Stimulated activated CD4-positive, alpha-beta T cell treated with anti-CD3 and anti-CD28 coated beads, Interleukin-2, amount 100 ng/mL, for 24 hours (primary cell): ENCODE measurements at places on chromosomes 13 and 19.

- DNase-seq = no peak
Observed at GRCh38 chr13:20258208-20258962, 26.3 kb upstream of the GJB6 start.

DNA sequence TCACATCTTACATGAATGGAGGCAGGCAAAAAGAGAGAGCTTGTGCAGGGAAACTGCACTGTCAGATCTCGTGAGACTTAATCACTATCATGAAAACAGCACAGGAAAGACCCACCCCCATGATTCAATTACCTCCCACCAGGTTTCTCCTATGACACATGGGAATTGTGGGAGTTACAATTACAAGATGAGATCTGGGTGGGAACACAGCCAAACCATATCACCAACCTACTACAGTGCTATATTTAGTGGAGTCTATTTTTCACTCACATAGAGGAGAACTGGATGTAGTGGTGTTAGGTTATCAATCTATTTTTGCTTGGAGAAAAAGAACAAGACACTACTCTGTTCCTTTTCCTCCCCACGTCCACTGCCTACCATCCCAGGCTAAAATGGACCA, 276.6 kb downstream of the KCTD12 start:
- no peak for DNase-seq

DNA sequence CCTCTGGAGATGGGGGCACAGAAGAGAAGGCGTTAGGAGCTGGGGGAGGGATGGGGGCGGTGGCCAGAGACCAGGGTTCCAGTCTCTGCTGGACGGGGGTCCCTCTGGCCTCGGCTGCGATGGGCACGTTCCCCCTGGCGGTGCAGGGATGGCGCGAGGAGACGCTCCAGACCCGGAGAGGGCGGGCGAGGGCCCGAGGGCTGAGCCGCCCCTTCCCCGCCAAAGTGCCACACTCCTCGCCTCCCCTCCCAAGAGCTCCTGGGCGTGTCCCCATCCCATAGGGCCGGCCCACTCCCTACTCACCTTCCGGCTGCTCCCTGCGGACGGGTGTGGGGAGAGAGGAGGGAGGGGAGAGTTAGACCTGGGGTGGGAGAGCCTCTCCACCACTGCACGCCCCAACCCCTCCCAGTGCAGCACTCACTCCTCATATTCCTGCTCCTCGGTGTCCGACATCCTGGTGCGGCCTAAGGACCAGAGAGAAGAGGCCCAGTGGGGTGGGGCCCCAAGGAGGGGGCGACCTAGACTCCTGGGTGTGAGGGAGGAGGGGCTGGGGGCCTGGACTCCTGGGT, 2.2 kb downstream of the TNNT1 start:
- no peak for DNase-seq

DNA sequence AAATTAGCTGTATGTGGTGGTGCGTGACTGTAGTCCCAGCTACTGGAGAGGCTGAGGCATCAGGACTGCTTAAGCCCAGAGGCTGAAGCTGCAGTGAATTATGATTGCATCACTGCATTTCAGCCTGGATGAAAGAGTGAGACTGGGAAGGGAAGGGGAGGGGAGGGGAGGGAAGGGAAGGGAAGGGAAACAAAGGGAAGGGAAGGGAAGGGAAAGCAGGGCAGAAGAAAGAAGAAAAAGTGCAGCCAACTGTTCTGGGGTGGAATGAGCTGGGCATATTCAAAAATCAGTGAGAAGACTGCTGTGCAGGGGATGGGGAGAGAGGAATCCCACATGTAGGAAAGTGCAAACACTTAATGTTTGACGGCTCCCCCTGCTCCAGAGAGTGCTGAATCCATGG, 905.5 kb downstream of the UQCRFS1 start:
- DNase-seq = no peak

DNA sequence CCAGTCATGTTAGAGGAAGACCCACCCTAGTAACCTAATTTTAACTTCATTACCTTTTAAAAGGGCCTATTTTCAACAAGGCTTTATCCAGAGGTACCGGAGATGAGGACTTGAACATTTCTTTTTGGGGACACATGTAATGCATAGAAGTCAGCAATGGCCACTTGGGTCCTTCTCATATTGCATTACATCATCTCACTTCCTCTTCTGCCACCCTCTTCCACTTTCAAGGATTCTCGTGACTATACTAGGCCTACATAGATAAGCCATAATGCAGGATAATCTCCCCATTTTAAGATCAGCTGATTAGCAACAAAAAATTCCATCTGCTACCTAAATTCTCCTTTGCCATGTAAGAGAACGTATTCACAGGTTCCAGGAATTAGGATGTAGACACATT, 557.2 kb downstream of the KCTD12 start:
- no peak for DNase-seq

DNA sequence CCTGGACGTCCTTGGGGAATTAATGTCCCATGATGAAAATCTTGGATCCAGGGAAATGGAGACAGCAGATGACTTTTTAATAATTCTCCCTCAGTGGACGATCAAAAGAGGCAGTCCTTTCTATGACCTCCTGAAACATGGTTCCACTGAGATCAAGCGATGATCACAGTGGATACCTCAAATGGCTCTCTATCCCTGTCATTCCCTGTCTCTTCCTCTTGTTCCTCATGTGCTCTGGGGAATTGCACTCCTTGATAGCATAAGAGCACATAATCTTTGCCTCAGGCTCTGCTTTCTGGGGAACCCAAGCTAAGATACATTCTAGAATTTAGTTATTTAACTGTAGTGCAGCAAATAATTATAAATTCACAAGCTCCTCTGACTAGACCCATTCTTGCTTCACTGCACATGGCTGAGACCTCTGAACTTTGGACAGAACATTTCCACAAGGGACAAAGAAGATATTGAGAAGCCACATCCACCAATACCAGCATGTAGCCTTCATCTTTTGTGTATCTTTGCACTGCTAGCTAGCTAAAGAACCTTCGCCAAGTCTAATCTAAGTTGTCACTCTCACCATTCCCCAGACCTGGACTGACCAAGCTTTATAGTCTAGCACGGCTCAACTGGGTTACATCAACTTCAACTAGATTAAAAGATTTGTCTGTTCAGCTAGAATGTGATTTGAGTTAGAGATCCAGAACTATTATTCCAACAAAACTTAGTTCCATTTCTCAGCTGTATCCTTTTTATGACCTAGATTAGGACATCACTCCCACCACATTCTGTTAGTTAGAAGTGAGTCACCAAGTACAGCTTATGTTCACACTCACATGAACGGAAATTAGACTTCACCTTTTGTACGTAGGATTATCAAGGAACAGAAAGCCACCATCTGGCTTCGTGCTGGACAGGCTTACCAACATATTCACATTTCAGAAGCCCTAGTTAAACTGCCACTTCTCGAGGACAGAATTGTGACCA, 142.7 kb downstream of the SUCLA2 start:
- DNase-seq = no peak
